ENCODE measurements at places on chromosomes 7 and 10.

DNA sequence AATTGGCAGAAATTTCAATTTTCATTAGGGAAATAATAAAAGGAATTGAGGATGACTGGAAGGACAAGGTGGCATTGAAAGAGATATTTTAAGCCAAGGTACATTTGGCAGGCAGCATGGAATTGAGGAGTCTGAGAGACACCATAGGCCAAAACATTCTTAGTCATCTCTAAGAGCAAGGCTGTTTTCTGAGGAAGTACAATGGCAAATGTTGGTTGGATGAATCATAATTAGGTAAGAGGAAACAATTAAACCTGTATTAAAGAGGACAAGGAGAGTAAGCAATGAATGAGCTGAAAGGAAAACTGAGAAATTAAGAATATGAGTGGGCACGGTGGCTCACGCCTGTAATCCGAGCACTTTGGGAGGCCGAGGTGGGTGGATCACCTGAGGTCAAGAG, 86.3 kb downstream of the MRPL32 start:
- no peak for DNase-seq

DNA sequence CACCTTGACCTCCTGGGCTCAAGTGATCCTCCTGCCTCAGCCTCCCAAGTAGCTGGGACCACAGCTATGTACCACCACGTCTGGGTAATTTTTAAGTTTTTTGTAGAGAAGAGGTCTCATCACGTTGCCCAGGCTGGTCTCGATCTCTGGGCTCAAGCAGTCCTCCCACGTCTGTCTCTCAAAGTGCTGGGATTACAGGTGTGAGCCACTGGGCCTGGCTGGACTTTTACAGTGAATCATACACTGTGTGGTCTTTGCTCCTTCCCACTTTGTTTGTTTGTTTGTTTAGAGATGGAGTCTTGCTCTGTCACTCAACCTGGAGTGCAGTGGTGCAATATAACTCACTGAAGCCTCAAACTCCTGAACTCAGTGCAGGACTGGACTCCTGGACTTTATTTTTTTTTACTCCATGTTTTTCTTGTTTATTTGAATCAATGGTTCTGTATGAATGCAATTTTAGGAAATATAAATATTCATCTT, 12.5 kb downstream of the PPIA start:
- no peak for DNase-seq

- DNase-seq, result no peak
These were observed 7.6 kb downstream of the WDR86 start for GRCh38 chr7:151402029-151402835.

- no peak for DNase-seq
These were observed 35.2 kb downstream of the ZNF783 start for GRCh38 chr7:149297034-149297755.

DNA sequence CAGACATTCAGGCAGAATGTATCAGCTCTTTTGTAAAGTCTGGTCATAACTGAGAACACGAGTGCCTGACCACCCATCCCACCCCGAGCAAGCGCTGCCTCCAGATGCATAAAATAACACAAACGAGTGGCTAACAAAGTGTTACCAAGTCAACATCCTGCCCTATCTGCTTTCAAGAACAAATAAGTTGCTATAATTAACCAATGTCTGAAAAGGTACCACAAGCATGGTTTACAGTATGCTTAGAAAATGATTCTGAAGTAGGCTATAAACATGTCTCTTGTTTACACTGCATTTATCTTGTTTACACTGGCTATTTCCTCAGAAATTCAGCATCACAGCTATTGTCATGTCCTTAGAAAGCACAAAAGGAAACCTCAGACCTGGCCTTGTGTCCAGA, 49.5 kb downstream of the PIK3AP1 start:
- no peak for DNase-seq

DNA sequence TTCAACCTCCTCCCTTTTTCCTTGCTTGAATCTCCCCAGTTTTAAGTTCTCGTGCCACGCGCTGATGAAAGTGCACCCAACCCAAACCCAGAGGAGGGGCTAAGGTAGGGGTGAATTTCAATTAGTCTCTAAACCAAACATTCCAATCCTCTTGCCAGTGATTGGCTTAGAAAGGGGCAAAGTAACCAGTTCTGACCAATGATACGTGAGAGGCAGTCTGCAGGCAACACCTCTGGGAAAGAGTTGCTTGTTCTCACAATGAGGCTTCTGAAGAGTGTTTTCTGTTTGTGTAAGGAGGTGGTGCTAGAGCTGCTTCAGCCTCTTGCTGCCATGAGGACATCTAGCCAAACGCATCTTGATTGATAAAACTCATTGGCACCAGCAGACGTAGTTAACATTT, 21.8 kb downstream of the SLC35G1 start:
- DNase-seq, result peak; percentile 62

DNA sequence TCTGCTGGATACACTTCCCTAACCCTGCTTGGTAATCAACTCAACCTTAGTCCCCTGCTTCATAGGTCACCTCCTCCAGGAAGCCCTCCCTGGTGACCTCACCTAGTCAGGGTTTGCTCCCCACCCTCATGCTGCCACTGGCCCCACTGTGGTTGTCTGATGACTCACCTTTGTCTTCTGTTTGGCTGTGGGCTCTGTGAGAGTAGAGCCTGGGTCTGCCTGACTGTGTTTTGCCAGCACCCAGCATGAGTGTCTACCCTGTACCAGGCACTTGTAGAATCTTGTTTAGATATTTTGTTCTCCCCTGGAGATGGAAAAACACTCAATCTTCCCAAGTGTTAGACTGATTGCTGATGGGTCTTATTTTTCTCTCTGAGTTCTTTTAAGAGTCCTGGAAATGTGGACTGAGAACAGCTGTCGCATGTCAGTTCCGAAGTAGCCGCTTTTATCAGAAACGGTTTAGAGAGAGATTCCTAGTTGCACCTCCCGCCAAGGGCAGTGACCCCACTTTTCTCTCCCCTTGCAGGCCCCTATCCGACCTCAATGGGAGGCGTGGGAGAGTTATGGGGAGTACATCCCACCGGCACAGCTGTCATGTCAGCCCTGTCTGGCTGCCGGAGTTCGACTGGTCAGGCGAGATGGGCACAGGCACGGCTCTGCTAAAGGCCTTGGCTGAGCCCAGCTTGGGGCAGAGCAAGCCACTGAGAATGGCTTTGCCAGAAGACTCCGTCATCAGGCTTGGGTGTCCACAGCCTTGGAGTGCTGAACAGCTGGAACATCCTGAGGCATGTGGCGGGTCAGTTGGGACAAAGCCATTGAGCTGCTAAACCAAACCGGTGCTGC, 134.3 kb downstream of the GRK5 start:
- DNase-seq, result no peak

- DNase-seq, result peak; percentile 23
These were observed 57.8 kb upstream of the RAB18 start for GRCh38 chr10:27446091-27446918.
